GM12892 (cell line): ENCODE measurements at places on chromosomes 4 and X.
A peak's percentile ranks its signal among the peaks of the same experiment; 100 is the strongest.

DNA sequence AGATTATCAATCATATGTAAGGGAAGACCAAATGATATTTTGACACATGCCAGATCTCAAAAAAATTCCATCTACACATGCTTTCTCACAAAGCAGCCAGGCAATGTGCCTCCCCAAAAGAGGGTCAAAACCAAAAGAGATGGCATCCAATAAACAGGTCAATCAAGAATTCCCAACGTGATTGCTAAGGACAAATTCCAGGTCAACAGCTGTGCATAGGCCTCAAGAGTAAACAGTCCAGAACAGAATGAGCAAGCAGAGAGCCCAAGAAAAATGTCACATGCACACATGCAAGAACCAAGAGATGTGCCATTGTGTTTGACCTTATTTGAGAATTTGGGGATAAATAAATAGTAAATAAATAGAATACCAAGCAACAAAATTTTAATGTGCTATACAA is 136.7 kb downstream of the APBB2 start:
- DNase-seq: no peak

DNA sequence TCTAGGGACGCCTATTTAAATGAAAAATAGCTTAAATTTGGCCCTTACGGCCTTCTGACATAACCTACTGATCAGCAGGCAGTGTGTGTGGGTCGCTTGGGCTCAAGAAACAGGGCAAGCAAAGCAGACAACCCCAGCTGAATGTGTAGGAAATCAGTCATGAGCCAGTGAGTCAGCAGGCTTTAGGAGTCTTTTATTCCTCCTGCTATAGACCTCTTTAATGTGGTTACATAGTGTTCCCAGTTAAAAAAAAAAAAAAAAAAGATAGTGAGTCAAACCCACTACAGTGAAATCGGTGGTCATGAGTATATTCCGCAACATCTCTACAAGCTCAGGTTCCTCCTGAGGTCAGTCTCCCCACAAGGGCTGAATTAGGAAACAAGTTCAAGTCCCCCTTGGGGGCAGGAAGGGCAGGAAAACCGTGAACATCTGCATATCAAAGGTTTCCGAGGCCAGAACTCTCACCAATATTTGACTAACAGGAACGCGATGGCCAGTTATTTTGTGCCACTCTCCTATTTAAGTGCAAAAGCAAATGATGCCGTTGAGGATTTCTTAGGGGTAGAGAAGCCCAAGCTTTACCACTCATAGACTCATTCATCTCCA is 32.7 kb downstream of the ACSL1 start:
- no peak for DNase-seq

DNA sequence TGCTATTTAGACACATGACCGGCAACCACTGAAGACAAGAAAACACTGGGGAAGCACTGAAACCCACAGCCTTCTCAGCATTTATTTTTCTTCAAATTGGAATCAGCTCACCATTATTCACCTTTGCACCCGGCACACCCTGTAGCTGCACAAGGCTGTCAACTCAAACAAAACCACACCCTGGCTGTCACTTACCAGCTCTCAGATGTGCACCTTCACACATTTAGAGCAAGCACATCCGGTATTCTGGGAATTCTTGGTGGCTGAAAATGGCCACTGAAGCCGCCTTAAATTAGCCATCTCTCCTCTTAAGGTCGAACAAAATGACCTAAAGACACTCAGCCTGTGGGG is 5.9 kb downstream of the ZFYVE28 start:
- no peak for DNase-seq

GRCh38 chrX:118612290-118612689 is 115.1 kb upstream of the IL13RA1 start:
- DNase-seq: no peak

DNA sequence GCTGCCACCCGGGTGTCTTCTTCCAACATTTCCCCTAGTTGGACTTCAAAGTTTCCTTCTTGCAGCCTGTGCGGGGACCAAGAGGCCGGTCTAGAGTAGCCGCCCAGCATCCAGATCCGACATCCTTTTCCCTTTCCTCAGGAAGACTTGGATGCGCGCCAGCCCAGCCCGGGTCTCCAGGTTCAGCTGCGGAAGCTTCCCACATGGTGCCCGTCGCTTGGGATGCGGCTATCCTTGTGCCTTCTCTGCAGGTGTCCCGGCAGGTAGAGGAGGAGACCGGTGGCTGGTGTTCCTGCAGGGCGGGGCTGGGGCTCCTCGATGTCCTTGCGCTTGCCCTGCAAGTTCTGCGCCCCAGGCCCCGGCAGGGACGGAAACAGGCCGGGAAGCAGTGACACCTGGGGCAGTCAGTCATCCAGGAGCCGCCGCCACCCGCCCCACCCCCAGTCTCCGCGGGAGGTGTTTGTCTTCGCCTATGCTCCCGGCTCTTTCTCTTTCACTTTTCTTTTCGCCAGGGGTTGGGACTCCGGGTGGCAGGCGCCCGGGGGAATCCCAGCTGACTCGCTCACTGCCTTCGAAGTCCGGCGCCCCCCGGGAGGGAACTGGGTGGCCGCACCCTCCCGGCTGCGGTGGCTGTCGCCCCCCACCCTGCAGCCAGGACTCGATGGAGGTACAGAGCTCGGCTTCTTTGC is at the start of gene IL15:
IL15 (plus strand) TSS at position 502 of the 689 bp plus-strand sequence. CDS start 82,882 bp downstream, outside the sequence.
- DNase-seq: peak; percentile 74

DNA sequence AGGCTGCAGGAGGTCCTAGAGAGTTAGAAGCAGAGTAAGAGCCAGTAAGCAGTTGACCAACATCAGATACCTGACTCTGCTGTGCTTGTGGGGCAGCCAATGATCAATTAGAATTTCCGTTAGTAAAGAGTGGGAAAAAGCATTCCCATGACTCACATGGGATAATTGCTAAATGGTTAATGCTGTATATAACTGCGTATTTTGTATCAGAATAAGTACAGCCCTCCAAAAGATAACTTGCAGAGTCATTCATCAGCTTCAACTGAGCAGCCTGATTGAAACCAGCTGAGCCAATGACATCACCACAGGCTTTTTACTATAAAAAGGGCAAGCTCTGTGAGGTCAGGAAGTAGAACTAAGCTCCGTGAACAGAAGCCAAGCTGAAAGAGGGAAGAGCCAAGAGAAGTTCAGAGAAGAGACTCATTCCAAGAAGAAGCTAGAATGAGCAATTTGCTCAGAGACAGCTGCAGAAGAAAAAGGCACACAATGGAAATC is 67.9 kb downstream of the PPP3CA start:
- no peak for DNase-seq

- no peak for DNase-seq
These were observed 77.7 kb downstream of the OPHN1 start for GRCh38 chrX:68355629-68355920.

DNA sequence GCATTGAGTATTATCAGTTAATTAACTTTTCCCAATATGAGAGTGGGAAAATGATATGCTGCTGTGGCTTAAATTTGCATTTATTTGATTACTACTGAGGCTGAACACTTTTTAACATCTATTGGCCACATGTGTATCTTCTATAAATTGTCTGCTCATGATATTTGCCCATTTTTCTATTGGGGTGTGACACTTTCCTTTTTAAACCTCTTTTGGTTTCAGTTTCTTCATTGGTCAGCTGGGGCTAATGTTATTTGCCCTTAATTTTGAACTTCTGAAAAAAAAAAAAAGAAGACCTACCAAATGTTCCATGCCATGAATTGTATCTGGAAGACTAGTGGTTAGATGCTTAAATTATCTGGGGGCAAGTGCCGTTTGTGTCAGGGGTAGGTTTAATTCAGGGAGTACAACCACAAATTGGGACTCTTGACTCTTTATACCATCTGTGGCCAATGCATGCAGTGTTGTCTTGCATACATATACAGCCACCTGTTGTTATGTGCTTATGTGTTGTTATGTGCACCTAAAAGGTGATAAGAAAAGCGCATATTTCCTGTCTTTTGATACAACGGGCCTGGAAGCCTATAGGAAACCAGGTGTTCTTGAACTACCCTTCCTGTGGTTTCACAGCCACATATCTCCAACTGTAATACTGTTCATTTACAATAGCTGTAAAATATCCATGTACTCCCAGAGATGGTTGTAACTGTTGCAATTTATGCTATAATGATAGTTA is 49.0 kb downstream of the SH2D1A start:
- no peak for DNase-seq

DNA sequence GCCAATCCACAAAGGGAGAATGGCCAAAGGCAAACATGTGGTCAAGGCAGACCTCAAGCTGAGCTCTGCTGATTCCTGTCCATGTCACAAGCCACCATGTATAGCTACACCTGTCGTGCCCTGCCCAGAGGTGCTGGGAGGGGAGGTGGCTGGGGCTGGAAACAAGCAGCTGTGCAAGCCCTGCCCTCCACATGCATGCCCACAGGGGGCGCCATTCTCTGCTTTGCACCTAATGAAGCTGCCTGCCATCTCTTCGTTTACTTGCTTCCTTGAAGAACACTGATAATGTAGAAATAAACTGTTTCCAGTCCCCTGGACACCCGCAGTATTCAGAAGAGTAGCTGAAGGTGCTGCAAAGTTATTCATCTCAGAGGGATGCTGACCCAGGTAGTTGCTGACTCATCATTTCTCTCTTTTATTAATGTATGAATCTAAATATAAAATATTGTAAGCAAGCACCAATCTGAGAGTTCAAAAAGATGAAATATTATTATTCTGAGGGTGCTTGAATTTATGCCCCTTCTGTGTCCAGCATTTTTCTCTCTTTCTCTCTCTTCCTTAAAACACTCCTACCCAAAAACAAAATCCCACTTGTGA is 278.6 kb downstream of the ADGRA3 start:
- DNase-seq: no peak

DNA sequence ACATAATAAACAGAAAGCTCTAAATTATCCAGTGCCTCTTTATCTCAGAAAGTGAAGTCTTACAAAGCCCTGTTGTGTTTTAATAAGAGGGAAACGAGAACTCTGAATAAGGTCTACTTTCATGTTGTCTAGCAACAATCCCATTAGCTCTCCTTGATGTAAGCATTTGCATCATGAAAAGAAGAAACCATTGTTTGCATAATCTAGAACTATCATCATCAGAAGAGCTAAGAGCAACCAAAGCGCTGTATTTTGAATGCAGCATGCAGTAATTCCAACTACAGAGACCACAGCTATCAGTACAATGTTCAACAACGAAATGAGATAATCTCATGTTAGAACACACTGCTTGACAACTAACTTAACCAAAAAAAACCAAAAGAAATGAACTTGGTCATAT is 257.1 kb downstream of the CAMK2D start:
- DNase-seq: no peak

DNA sequence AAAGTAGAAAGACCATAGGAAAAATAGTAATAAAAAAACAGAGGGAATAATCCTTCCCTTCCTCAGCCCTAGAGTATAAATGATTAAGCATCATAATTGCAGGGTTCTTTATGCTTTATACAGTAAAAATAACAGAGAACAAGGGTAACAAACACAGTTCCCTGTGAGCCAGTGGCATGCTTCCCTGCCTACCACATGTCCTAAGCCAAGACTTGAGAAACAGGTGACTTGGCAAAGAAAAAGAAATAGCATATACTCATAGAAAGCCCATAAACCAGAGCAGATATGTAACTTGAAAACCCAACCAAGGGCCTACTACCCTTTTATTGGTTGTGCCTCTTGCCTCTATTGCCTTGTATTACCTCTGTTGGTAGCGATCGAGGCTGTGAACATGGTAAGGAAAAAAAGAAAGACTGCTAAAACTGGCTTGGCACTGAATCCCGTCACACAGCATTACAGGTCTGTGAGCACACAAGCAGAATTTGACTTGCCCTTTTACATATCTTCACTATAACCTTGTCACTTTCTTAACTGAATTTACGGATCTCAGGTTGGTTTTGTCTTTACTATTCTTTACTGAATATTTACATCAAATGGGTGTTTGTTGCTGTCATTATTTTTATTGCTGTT is 30.9 kb upstream of the MYOZ2 start:
- no peak for DNase-seq

- DNase-seq: no peak
These were observed 2.4 kb downstream of the RAP2C start for GRCh38 chrX:132216806-132217202.

GRCh38 chr4:123484291-123484926 is 87.8 kb downstream of the SPRY1 start:
- no peak for DNase-seq

DNA sequence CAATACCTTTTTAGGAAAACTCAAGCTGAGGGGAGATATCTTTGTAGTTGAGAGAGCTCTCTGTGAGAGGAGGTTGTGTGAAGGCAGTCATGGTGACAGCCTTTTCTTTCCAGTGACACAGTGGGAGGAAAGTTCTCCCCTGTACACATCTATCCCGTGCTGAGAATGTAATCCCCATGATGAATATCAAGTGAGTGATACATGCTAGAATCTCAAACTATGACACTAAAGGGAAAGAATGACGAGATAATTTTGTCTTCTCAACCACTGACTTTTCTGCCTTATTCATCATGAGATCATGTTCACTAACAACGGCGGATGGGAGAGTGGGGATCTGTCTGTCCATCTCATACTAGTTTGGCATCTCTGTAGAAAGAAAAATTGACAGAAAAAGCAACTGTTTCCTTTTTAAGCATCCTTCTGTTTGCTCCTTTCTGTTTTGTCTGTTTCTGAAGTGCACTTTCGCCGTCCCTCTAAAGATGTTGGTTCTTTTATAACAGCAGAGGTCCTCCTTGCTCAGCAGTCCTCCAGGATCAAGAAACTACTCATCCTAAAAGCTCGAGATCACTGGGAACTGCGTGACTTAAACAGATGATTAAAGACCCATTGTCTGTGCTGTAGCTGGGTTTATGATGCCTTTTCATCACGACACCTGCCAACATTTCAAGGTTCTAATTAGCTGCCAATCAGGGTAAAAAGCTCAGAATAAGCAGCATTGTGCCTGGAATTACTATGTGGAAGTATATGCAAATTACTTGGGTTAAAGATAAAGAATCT is 137.6 kb downstream of the DCK start:
- no peak for DNase-seq

DNA sequence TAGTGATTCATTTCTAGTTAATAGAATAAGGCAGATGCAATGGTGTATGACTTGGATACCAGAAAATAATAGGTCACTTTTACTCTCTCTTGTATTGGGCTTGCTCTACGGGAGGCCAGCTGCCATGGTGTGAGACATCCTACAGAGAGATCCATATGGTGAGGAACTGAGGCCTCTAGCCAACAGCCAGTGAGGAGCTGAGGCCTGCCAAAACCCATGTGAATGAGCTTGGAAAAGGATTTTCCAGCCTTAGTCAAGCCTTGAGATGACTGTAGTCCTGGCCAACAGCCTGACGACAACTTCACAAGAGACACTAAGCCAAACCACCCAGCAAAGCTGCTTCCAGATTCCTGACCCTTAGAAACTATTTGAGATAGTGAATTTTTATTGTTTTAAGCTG is 1300.2 kb downstream of the RAPGEF2 start:
- no peak for DNase-seq

DNA sequence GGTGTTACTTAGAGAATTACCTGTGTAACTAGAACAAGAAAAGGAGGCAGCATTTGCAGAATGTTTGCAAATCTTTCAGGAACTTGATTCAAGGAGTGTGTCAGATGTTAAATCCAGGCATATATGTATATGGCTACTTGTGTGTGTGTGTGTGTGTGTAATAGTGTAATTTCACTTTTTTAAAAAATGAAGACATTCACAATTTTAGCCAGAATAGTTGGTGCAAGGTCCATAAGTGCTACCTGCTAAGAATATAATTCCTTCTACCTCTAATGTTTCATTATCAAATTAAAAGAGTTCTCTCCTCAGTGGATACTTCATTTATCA is 158.0 kb downstream of the PALLD start:
- DNase-seq: no peak

GRCh38 chr4:11179796-11180195 is 248.9 kb downstream of the HS3ST1 start:
- no peak for DNase-seq

- no peak for DNase-seq
These were observed 10.6 kb upstream of the H2AZ1 start for GRCh38 chr4:99960648-99961047.
